Activated CD8-positive, alpha-beta memory T cell treated with anti-CD3 and anti-CD28 coated beads for 1 hour (primary cell): ENCODE measurements at places on chromosomes 3 and 15.

DNA sequence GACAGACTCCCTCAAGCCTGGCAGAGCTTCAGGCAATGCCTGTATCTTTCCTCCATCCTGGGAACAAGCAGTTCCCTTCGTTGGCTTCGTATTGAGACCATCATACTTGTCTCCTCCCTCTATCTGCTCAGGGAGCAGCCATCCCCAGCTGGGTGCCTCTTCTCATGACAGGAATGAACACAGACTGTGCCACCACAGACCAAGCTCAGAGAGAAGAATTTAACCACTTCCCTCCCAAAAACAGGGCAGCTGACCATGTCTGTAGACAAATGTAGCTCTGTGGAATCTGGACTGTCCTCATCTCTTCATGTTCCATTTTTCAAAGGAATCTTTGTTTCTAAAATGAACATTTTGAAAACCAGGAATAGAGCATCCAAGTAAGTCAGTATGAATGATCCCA is 245.4 kb downstream of the ERC2 start:
- no peak for DNase-seq

DNA sequence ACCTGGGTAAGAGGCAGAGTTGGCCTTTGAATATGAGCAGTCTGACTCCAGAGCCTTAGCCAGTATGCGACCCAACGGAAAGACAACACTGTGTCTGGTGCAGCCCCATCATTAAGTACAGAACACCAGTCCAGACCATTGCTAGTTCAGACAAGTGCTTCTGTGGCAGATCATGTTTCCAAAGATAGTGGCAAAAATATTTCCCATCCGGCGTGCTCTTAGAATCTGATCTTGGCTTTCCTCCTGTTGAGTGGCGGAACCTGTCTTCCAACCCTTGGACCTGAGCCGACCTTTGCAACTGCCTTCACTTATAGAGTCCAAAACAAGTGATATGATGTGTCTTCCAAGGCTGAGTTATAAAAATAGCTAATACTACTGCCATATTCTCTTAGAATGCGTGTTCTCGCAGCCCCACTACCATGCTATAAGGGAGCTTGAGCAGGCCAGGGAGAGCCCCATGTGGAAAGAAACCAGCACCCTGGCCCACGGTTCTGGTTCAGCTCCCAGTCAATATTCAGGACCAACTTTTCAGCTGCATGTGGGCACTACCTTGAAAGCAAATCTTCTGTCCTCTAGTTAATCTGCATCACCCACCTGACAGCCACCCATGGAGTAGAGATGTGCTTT is 322.4 kb upstream of the SLCO3A1 start:
- no peak for DNase-seq

DNA sequence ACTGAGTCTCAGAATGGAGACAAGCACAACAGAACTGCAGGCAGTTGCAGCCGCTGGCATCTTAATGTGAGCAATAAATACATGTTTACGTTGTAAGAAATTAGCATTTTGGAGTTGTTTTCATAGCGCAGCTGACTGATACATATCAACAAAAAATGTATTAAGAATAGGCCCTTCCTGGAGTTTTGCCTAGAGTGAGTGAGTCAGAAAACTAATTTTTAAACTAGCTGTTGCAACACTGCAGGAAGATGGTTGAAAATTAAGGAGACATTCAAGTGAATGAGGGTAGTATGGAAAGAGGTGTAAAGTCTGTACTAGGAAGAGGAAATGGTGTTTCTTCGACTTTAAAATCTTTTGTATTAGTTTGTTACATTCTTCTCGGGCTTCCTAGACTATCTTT is 39.6 kb upstream of the TIMP4 start:
- DNase-seq = no peak

DNA sequence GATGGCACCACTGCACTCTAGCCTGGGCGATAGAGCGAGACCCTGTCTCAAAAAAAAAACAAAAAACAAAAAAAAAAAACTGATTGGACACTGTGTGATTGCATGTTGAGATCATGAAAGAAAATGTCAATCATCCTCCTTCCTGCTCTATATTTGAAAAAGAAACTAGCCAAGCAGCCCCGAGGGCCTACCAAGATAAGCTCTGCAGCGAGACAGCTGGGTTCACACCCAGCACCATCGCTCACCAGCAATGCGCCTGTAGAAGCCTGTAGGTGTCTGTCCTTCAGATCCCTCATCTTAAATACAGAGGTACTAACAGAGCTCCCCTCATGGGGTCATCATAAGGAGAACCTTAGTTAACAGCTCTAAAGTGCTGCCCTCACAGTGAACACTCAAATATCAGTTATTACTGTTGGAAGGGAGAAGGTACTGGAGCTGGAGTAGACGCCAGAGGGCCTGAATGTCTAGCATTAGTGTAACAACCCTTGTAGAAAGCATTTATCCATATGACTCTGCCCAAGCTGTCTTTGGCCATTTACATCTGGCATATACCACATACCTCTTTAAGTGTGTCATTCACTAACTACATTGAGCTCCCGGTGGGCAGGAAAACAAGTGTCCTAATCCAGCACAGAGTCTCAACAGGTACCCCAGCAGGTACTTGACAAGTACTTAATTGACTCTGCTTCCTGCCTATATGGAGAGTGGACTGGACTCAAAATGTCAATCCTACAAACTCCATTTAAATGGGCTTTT is 22.9 kb downstream of the MYLK start:
- no peak for DNase-seq

GRCh38 chr3:168881804-168882203 is 781.7 kb downstream of the MECOM start:
- DNase-seq = no peak

GRCh38 chr3:14410503-14411165 is 8.2 kb downstream of the SLC6A6 start:
- DNase-seq = no peak

DNA sequence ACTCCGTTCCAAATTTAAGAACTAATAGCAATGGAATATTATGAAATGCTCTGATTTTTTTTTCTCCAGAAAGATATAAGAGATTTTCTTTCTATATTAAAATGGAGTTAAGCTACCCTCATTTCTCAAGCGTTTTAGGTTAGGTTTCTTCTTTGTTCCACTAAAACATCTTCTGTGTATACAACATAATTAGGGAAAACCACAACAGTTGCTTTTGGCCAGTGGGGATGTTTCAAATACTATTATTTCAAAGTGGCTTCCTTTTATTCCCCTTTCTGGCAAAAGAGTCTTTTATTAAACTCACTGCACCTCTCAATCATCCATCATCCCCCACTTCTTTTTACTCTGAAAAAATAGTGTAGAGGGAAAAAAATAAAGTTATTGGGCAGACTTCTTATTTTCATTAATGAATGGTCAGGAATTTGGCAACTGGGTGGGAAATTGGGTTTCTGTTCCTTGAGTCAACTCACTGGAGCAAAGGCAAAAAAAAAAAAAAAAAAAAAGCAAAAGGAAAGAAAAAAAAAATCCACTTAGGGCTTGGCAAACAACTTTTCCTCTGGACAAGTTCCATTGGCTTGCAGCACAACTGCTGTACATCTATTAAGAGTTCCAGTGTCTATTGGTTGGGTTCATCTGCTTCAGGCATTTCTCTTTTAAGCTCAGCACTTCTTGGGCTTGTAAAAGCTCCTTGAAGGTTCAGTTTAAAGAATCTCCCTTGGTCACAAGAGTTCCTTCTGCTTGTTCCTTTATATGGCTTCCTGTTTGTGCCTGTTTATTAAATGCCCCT is 963.4 kb downstream of the ROBO1 start:
- no peak for DNase-seq

- no peak for DNase-seq
Measured at GRCh38 chr15:90918034-90918788, 14.1 kb downstream of the HDDC3 start.

- no peak for DNase-seq
Measured at GRCh38 chr3:192802957-192803899, 75.9 kb upstream of the FGF12 start.

- no peak for DNase-seq
Measured at GRCh38 chr3:45252826-45253225, 26.7 kb upstream of the TMEM158 start.

DNA sequence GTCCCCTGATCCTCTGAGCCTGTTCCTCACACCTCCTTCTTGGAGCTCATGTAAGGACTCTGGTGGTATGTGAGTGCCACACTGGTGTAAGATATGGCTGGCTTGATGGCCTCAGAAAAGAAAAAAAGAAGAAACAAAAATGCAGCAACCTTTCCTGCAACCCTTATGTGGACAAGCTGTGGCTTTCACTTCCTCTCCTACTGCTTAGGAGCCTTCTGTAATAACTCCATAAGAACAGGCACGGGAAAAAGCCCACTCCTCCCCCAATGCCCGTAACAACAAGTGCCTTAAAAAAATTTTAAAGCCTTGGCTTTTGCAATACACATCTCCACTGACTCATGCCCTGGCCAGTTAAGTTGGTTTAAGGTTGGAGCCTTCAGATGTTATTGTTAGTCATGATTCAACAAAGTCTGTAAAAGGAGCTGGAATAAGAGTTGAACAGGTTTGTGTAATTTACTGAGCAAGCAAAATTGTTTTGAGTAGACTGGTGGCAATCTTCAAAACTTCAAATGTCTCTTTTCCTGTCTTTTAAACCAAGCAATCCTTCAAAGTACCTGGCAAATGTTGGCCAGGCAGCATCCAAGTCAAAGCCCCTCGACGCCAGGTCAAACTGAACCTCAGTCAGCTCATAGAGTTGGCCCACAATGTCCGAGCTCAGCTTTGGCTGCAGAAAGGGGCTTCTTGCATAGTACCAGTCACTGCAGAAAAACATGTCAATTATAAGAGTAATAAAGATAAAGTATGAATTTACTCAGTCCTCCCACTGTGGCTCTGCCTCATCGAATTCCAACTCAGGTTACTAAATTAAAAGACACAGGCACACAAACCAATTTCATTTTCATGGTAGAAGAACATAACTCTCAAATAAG is 22.9 kb downstream of the FYCO1 start:
- no peak for DNase-seq

GRCh38 chr3:179958143-179958542 is 78.6 kb downstream of the PEX5L start:
- no peak for DNase-seq

DNA sequence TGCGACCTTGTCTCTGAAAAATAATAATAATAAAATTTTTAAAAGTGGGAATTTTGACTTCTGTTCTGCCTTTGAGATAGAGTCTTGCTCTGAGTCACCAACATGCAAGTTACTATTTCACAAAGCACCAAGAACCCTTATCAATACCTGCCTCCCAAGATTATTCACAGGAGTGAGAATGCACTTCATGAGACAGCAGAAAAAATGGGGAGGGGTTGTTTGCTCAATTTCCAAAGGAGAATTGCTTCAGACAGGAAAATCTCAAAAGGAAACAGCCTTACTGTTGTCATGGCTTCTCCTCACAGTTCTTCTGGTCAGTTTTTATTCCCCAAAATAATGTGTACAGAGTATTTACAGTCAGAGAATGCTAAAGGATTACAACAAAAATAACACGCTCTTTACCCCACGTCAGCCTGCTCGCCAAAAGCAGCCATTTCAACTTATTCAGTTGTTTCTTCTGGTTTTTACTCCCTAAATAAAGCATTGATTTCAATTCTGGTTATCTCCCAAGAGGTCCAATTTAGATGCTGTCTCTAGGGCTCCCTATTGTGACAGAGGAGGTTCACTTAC is 89.0 kb downstream of the PPCDC start:
- no peak for DNase-seq

- no peak for DNase-seq
Measured at GRCh38 chr15:80876348-80876674, 97.1 kb downstream of the CEMIP start.

DNA sequence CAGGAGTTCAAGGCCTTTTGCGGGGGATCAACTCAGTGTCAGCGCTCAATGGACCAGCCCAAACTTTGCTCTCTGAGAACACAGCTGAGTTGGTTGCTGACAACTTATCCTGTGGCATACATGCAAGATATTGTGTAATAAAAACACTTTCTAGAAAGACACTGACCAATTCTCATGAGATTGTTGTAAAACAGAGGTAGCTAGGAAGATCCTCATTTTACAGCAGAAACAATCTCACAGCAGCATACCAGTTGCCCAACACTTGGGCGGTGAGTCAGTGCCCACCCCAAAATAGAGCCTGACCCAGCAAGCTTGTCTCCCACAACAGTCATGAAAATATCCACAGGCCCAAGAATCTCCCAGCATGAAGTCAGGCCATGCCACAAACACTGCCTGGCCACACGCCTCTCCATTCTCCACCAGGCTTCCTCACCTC is 18.2 kb downstream of the KLHL6 start:
- DNase-seq = no peak

- DNase-seq = no peak
Measured at GRCh38 chr3:30256474-30256873, 349.9 kb upstream of the TGFBR2 start.

GRCh38 chr3:12222775-12223485 is 64.2 kb upstream of the TIMP4 start:
- no peak for DNase-seq

DNA sequence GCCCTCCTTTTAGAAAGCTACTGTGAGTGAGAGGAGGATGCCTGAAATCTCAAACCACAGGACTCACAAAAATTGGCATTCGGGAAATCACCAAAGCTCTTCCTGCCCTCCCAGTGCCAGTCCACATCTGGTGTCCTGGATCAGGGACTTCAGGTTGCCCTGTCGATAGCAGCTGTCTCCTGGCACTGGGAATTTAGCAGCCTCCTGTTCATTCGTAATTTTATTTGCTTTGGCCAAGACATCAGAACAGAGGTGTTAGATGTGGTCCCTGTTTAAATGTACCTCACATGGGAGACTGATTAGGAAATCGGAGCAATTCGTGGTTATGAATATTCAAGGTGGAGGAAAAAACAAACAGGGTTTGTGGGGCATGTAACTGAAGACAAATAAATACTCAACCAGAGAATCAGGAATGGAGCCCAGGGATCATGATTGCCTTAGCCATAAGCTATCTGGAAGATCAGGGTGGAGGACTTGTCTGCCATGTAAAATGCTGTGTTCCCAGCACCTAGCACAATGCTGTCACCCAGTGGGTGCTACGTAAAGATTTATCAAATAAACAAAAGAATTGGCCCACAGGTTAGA is 265.2 kb upstream of the PROK2 start:
- DNase-seq = no peak

DNA sequence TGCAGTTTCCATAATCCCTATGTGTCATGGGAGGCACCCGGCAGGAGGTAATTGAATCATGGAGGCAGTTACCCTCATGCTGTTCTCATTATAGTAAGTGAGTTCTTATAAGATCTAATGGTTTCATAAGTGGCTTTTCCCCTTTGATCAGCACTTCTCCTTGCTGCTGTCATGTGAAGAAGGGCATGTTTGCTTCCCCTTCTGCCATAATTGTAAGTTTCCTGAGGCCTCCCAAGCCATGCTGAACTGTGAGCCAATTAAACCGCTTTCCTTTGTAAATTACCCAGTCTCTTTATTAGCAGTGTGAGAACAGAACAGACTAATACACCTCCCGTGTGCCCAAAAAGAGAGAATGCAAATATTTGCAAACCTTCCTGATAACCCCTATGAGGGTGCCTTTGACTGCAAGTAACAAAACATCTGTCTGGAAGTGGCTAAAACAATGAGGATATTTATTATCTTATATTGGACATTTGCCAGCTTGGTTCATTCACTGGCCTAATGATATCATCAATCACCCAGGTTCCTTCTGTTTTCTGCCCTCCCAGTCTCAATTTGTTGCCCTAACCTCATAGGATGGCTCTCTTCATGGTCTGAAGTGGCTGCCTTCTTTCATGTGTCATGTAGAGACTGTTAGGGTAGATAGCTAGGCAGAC is 68.7 kb downstream of the BHLHE40 start:
- DNase-seq = no peak

- DNase-seq = no peak
Measured at GRCh38 chr3:100972867-100973266, 20.4 kb downstream of the ABI3BP start.

- no peak for DNase-seq
Measured at GRCh38 chr3:68342426-68342825, 589.9 kb downstream of the TAFA4 start.
